Cardiac fibroblast (primary cell): ENCODE measurements at places on chromosomes 4 and X.

GRCh38 chr4:8069102-8069752 is 89.4 kb downstream of the ABLIM2 start:
- no peak for DNase-seq

DNA sequence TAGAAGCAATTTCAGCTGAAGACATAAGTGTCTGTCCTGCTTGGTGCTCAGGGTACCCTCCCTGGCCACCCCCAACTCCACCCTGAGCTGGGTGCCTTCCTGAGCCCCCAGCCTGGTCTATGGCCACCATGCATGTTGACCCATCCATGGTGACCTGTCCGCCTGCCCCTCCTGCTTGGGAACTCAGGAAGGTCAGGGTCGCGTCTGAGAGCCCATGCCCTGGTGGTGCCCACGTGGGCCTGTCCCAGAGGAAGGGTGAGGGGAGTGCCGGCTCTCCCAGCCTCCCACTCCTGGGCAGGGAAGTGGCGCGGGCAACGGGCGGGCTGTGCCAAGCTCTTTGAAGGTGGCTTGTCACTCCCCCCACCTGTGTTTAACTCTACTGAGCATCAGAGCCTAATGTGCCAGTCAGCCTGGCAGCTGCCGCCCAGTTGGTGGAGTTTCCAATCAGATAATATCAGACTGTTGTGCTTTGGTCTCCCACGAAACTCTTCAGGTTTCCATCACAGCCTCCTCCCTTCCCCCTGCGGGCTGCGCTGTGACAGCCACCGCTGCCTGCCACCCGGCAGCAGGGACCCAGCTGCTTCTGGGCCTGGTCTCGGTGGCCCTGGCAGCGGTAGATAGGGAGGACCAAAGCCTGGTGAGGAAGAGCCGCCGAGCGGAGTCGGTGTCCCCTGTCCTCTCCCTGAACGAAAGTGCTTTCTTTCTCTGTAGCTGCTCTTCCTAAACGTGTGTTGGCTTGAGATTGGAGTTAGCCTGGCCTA is 4.8 kb downstream of the SH3BP2 start:
- DNase-seq: no peak

GRCh38 chr4:173223743-173224142 is 55.1 kb downstream of the GALNT7 start:
- DNase-seq: no peak

DNA sequence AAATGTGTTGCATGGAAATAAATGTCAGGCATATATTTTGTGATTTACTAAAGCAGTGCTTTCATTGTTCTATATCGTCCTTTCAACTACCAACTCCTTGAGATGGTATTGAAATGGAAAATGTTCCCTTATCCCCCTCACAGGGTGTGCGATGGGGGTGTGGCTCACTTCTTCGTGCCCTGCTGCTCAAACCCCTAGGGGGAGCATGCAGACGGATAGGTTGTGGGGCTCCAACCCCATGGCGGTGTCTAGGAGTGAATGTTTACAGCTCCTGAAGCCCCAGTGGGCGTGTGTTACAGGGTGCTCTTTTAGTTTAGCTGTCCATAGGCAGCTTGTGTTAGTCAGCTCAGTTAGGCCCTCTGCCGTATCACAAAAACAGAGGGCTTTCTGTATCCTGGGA is 287.7 kb upstream of the EMCN start:
- DNase-seq: no peak

DNA sequence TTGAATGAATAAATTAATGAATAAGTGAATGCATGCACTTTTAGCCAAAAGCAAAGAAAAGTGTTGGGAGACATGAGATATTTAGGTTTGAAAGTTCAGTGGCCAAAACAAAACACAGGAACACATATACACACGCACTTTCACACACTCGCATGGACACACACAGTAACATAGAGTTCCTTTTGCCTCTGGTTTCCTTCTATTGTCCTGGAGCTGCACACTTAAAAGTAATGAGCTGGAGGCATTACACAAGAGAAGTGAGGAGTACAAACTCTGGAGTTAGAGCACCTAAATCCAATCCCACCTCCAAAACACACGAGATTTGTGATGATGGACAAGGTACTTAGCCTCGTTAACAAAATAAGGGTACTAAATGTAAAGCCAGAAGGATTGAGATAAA is 18.7 kb downstream of the PPA2 start:
- DNase-seq: no peak

- peak; percentile 70 for DNase-seq
These were observed 192.4 kb downstream of the RBM46 start for GRCh38 chr4:154973244-154974035.

GRCh38 chrX:11073381-11073780 is 37.8 kb upstream of the HCCS start:
- no peak for DNase-seq

DNA sequence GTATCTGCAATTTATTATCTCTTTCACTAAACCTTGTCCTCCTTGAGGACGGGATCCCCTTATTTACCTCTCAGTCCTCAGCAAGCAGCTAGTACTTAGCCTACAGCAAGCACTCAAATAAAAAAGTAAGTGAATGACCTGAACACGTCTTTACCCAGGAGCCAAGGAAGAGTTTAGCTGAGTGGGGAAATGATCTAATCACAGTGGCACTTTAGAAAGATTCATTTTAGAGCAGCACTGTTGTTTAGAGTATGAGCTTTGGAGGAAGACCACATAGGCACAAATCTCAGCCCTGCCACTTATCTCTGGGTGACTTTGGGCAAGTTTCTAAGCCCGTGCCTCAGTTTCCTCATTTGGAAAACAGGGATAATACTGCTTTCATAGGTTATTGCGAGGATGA is 2.7 kb downstream of the FAM120C start:
- peak; percentile 53 for DNase-seq

DNA sequence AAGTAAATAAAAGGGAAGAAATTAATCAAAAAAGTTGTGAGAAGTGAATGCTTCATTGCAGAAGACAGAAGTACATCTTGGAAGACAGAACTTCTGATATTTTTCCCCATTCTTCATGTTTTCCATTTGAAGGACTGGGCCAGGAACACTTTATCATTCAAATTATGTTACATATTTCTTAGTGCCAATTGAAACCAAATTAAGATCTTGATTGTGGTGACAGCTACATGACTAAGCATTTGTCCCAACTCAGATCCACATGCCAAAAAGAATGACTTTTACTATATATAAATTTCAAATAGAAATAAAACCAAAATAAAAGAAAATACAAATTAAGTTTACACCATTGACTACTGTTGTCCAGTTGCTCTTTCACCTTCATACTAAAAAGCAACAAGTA is 14.0 kb upstream of the FGF5 start:
- no peak for DNase-seq

DNA sequence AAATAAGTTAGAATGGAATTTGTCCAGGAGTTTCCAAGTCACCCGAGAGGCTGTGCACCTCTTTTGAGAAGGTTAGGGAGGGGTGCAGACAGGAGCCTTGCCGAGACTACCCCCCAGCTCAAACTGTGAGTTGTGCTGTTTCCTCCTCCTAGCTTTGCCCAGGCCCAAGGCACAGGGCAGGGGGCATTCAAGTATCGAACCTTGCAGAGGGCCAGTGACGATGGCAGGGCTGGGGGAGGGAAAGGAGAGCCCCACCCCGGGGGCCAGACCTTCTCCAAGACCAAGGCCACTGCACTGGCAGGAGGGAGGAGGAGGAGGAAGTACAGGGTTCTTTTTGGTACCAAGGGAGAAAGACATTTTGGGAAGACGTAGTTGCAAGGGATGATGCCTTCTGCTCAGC is 80.6 kb downstream of the TMEM144 start:
- no peak for DNase-seq

GRCh38 chr4:152485726-152486276 is 50.1 kb downstream of the FBXW7 start:
- DNase-seq: peak; percentile 85

- DNase-seq: no peak
These were observed 237.4 kb downstream of the CAMK2D start for GRCh38 chr4:113524096-113524495.

DNA sequence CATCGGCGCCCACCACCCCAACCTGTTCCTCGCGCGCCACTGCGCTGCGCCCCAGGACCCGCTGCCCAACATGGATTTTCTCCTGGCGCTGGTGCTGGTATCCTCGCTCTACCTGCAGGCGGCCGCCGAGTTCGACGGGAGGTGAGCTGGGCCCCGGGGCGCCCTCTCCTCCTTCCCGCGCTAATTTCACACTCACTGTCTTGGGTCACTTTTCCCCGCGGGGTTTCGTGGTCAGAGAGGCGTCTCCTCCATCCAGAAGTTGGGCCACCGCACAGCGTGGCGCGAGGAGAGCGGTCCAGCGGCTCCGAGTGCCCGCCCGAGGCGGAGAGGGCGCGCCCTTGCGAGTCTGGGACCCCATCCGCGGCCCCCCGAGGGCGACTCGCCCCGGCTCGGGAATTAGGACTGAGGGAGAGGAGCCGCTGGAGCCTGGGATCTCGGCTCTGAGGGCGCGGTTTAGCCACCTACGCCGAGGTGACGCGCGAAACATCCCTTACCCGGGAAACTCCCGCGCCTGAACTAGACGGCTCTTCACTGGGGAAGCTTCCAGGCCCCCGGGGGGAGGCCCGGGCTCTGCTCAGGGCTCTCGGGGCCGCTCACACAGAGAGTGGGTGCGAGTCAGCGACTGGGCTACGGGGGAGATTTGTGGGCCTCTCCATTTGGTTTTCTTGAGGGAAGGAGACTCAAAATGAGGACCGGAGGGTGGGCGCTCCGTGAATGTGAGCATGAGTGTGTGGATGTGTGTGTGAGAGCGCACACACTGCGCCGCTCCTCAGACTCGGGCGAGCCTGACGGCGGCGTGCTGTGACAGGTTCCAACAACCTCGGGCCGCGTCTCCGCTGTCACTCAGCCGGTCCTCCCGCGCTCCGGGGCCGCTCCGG is 551 bp downstream of the NPNT start:
- DNase-seq: peak; percentile 14

DNA sequence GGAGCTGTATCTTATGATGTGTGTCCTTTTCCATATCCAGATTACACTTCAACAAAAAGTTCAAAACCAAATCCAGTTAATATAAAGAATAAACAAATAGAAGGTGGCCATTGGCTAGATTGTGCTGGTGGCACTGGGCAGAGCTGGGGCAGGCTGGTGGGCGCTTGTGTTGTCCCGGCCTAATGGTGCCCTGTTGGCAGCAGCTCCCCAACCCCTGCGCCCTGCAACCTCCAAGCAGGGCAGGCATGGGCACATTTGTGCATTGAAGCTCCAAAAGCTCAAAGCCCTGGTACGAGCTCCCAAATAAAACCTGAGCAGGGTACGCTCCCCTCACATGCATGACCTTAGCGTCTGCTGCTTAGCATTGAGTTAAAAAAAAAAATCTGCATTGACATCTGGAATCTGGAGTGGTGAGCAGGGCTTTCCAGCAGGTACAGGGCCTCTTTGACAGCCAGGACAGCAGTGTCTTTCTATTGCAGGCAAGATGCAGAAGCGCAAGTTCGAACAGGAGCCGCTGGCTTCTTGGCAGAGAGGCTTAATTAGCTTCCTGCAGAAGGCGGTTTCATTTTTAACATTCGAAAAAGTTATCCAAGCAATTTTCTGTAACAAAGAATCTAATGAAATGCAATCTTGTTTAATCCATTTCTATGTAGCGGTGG is 25.9 kb upstream of the NYX start:
- DNase-seq: no peak

GRCh38 chr4:125833-126232 is 1.5 kb downstream of the ZNF718 start:
- DNase-seq: no peak

DNA sequence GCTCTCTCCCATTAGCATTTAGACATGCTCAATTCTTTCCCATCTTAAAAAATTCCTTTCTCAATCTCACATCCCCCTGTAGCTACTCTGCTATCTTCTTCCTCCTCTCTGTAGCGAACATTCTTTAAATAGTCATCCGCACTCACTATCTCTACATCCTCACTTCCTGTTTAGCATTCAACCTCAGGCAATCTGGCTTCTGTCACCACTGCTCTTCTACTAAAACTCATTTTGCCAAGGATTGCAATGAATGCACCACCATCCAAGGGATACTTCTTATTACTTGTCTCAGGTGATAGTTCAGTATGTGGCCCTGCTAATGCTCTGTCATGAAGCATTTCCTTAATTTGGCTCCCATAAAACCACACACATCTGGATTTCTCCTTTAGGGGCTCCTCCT is 10.9 kb upstream of the TET2 start:
- DNase-seq: no peak

DNA sequence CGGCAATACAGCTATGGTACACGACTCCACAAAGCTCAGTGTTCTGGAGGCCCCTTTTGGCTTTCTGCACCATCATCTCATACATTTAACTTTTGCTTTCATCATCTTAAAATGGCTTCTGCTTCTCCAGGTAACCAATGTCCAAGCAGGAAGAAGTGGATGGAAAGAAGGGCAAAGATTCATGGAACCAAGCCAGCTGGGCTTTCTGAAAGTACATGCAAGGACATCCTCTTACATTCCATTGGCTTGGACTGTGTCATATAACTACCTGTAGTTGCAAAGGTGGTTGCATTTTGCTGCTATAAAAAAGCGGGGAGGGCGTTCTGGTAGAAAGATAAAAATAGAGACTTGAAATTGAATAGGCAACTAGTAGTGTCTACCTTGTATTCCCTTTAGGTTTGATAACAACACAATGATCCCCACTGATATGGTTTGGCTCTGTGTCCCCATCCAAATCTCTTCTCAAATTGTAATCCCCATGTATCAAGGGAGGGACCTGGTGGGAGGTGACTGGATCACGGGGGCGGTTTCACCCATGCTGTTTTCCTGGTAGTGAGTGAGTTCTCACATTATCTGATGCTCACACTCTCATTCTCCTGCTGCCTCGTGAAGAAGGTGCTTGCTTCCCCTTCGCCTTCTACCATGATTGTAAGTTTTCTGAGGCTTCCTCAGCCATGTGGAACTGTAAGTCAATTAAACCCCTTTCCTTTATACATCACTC is 6.7 kb upstream of the FHIP1A start:
- no peak for DNase-seq

DNA sequence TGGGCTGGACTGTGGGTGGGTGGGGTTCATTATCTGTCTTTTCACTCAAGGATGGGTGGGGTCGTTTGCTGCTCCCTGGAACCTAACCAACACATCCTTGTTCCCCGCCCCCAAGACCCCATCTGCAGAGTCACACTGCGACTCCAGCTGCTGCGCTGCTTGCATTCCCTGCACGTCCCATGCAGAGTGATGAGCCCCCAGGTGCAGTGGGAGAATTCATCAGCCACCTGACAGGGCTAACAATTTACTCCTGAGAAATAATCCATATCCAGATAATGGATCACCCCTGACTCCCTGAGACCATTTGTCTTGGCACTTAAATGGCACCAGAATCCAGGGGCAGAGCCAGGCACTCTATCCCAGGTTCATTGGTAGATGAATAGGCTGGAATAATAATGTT is 12.4 kb upstream of the ARHGAP36 start:
- DNase-seq: no peak

DNA sequence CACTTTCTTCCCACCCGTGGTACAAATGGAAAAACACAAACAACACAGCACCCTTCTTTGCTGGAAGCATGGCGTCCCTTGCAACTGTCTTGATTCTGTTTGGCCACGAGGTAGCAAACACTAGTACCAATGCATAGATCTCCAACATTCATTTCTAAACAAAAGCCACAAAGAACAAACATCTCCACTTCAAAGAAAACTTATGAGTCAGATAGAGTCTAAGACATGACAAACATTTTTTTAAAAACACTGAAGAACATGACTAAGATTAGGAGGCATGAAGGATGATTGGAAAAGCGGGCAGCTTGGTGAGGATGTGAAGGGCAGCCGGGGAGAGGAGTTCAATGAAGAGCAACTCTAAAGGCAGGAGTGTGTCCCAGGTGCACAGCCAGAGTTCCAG is 197.6 kb upstream of the FAM9B start:
- peak; percentile 0 for DNase-seq
